GM13976 (cell line): ENCODE measurements at places on chromosomes 2 and 18.

- DNase-seq = peak; percentile 8
Observed at GRCh38 chr2:168136392-168136977, 110.9 kb downstream of the STK39 start.

- DNase-seq = no peak
Observed at GRCh38 chr2:1860931-1861330, 116.6 kb upstream of the PXDN start.

DNA sequence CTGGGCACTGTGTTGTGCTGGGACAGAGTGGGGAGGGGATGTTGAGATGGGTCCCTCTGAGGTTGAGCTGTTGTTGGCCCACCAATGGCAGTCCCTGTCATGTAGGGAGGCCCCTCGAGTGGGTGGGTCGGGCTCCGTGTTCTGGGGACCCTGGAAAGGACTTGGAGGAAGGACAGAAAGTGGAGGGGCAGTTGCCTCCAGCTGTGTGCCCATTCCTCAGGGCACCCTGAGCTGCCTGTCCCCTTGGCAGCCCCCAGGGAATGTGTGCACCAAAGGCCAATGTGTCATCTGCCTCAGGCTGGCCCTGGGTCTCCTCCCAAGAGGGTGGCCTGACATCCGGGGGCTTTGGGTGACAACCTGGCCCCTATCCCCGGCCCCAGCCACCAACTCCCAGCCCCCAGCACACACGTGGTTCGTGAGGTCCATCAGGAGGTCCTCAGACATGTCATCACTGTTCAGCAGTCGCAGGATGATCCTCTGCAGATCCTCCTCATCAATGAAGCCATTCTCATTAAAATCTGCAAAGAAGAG lies 57.7 kb downstream of the CIB4 start:
- DNase-seq = no peak

GRCh38 chr2:215431778-215432758 lies 3.8 kb downstream of the FN1 start:
- no peak for DNase-seq

DNA sequence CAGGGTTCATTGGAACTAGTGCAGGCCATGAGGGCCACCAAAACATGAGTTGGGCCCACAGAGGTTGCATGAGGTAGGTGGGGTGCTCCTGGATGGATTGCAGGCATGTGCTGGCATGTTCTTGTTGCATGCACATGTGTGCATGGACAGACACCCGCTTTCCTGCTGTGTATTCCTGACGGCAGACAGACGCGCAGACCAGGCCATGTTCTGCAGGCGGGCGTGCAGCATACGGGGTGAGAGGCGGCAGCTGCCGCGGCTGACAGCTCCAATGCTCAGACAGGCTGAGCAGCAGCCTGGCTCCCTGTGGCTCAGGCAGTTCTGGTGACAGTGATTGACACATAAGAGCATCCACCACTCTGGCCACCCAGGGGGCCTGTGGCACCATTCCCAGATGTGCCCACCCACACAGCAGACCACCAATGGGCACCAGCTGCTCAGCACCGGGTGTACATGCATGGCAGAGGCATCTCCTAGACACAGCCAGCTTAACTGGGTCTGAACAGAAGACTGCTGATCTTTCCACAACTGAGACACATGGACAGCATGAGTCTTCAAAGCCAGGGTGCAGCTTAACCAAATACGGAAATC lies 21.2 kb downstream of the HS1BP3 start:
- no peak for DNase-seq

DNA sequence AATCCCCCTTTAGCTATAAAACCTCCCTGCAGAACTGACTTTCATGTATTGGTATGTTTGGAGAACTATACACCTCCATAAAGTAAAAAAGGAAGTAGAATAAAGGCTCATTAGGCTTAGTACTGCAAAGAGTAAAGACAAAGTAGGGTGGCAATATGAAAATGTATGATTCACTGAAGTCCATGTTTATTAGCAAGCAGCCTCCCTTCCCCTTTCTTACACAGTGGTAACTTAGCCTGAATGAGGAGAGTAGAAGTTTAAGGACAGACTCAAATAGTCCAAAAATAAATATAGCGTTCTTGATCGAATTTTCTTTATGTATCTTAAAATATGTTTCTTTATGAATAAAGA lies 1.5 kb downstream of the ZNF804A start:
- no peak for DNase-seq

DNA sequence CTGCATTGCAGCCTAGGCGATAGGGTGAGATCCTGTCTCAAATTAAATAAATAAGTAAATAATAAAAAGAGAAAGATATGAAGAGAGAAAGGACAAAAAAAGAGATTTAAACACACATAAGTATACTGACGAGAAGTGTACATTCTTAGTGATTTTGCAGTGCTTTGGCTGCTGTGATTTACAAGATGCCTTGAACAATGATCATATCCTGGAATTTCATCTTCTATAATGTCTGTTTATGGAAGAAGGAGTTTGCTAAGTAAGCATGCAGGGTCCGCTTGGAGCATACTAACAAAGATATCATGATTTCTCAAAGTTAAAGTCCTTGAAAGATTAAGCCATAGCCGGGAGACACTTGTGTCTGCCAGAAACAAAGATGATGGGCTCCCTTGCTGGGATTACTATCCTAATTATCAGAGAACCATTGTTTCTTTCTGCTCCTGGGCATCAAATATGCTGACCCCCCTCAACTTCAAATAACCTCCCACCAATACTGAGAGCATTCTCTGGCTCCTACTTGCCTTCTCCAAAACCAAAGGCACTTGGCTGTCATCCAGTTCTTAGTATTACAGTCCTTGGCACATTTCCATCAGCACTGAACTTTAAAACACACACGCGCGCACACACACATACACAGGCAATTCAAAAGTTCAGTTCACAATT lies 47.5 kb upstream of the STAM2 start:
- no peak for DNase-seq

DNA sequence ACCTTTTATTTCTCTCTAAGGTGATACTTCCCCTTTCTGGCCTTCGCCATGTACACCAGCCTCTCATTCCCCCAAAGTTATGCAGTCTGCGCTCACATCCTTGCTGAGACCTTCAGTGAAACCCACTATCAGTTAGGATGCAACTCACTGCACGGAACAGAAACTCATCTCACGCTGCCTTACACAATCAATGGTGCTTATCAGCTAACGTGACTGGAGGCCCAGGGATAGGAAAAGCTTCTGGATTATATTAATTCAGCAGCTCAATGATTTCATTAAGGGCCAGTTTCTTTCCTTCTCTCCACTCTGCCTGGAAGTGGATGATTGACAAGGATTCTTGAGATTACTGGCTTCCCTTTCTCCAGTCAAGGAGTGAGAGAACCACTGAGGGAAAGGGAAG lies 44.8 kb downstream of the CDH2 start:
- DNase-seq = no peak

- no peak for DNase-seq
Observed at GRCh38 chr2:102657770-102658169, 38.4 kb downstream of the SLC9A2 start.

GRCh38 chr2:204967199-204967960 lies 422.1 kb downstream of the PARD3B start:
- no peak for DNase-seq

GRCh38 chr18:23122334-23123229 lies 12.7 kb upstream of the CABLES1 start:
- no peak for DNase-seq

GRCh38 chr2:10471046-10471571 lies 23.0 kb upstream of the ODC1 start:
- no peak for DNase-seq

- DNase-seq = no peak
Observed at GRCh38 chr2:104704496-104705245, 149.2 kb upstream of the POU3F3 start.

DNA sequence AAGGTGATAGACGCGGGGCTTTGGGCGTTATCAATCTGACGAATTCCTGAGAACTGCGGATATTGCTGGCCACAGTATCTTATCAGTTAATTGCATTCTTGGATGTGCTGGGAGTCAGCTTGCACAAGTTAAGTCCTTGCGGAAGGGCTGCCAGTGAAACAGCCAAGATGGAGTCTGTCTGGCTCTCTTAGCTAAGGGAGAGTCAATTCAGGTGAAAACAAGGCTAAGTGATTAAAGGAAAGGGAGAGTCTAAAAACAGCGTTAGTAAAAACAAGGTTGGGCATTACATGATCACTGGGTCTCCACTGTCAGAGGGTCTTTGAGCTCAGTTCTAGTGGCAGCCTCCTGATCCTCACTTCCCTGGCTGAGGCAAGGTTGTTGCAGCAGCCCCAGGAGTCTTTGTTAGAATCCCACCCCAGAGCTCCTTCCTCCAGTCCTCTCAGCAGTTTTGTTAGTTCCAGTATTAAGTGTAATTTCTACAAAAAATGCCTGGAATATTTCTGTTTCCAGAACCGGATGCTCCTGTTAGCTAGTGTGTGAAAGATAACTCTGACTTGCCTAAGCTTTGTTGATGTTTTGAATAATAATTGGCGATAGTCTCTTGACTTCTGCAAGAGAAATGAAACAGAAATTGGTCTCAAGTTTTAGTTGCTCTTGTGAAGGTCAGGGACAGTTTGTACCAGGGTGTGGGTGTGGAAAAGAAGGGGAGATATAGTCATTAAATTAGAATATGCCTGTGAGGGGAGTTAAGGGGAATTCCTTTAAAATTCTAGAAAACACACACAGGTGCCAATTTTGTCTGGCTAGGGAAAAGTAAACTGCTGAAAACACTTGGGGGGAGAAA lies 10.6 kb downstream of the CFLAR start:
- no peak for DNase-seq

GRCh38 chr18:34624551-34624950 lies 85.5 kb upstream of the DTNA start:
- no peak for DNase-seq

DNA sequence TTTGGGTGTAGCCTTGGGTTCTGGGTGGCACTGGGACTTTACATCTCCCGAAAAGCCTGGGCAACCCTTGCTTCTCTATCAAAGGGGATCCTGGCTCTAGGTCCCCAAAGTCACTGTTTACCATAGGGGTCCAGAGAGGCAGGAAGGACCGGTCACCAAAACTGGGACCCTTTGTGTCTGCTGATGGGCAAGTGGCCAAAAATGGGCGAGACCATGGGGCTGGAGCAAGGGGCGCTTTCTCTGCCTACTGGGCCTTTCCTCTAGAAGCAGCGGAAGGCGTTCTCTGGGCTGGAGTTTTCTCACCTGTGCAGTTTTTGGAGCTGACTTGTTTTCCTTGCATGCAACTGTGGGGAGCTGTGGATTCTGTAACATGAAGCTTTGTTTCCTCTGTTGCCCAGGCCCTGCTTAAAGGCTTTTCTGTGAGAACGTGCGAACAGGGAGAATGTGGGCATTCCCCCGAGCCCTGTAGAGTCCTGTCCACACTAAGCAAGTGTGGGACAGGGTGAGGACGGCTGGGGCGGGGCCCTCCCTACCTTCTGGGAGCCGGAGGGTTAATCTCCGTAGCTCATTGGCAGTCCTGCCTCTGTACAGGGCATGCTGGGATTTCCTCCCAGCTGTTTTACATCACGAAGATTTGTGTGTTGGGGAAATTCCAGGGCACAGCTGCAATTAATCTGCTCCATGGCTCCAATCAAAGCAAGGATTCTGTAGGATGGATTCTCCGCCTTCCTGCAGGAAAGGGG lies 50.2 kb downstream of the TGOLN2 start:
- no peak for DNase-seq

DNA sequence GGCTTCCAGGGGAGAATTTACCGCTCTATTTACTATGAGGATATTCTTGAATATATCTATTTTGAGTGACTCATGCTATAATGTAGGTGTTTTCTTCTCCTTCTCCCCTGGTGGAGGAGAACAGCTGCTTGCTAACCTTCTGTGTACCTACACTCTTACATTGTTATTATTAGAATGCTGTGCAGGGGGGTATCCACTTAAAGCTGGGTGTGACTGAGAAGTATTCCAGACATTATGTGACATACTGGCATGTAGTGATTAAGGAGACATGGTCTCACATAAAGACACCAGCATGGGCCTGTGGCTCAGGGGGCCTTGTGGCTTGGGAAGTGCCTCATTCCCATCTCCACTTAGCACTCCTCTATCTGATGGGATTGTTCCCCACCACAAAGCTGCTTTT lies 287.9 kb downstream of the PTPRM start:
- DNase-seq = no peak

DNA sequence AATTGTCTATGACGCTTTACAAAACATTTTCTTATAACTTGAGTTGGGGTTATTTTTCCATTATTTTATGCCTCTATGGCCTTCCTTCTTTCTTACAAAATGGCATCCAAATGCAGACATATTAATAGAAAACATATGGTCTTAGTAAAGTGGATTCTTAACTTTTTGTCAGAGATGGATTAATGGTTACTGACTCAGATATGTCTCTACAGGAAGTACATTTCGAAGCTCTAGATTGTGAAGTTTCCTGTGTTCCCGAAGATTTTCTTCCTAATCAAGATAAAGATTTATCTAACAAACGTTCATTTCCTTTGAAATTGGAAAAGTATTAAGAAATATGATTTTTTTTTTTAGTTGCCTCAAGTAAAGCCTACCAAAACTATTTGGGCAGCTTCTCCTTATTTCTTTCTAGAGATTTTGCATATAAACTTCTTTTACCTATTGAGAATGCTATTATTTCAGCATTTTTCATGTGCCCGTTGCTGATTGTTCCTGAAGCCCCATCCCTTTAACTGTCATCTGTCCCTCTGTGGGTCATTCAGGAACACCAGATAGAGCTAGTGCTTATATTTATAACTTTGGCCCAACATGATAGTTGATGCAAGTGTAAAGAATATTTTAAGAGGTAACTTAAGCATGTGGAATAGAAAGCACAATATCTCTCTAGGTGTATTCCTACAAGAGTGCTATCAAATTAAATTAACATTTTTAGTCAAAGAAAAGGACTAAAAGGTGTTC lies 498.0 kb downstream of the CCDC85A start:
- no peak for DNase-seq

- DNase-seq = no peak
Observed at GRCh38 chr2:113179446-113180045, 5.8 kb downstream of the PSD4 start.

- no peak for DNase-seq
Observed at GRCh38 chr2:127909019-127909418, 23.3 kb upstream of the AMMECR1L start.

- DNase-seq = no peak
Observed at GRCh38 chr2:204913854-204914464, 368.7 kb downstream of the PARD3B start.

- no peak for DNase-seq
Observed at GRCh38 chr2:11154016-11154922, 998 bp upstream of the SLC66A3 start.

DNA sequence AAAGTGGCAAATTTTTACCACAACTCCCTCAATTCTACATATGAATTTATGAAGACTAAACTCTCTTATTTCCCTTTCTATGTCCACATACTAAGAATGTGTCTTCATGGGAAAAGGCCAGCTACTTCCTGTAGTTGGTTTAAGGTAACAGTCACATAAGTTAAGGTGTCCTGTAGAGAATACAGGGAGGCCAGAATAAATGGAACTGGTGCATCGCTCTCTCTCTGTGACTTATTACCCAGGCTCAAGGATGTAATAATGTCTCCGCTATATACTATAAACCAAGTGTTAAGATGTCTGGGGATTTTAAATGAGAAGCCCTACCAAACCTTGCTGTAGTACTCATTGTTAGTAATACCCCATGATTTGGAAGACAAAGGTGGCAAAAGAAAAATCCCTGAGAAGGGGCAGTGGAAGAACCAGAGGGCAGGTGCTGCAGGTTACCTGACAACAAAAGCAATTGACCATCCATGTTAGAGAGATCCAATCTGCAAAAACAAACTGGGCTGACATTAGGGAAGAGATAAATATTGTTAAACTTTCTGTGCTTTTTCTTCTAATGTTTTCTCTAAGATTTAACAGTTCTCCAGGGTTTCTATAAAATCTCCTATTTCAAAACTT lies 372.8 kb downstream of the TMX3 start:
- DNase-seq = no peak
